DMS79 (cell line): ENCODE measurements at places on chromosomes 16 and 17.

- DNase-seq: no peak
Measured at GRCh38 chr17:63698886-63699637, 863 bp downstream of the LIMD2 start.

- DNase-seq: no peak
Measured at GRCh38 chr17:42519546-42520491, 16.2 kb upstream of the NAGLU start.

- DNase-seq: no peak
Measured at GRCh38 chr16:85403693-85404092, 209.4 kb upstream of the GSE1 start.

- DNase-seq: no peak
Measured at GRCh38 chr17:12296209-12296625, 275.5 kb downstream of the MAP2K4 start.

GRCh38 chr17:16449121-16449570 lies 33.8 kb downstream of the TRPV2 start:
- DNase-seq: no peak

- DNase-seq: no peak
Measured at GRCh38 chr17:64281962-64282752, 19.1 kb upstream of the TEX2 start.

DNA sequence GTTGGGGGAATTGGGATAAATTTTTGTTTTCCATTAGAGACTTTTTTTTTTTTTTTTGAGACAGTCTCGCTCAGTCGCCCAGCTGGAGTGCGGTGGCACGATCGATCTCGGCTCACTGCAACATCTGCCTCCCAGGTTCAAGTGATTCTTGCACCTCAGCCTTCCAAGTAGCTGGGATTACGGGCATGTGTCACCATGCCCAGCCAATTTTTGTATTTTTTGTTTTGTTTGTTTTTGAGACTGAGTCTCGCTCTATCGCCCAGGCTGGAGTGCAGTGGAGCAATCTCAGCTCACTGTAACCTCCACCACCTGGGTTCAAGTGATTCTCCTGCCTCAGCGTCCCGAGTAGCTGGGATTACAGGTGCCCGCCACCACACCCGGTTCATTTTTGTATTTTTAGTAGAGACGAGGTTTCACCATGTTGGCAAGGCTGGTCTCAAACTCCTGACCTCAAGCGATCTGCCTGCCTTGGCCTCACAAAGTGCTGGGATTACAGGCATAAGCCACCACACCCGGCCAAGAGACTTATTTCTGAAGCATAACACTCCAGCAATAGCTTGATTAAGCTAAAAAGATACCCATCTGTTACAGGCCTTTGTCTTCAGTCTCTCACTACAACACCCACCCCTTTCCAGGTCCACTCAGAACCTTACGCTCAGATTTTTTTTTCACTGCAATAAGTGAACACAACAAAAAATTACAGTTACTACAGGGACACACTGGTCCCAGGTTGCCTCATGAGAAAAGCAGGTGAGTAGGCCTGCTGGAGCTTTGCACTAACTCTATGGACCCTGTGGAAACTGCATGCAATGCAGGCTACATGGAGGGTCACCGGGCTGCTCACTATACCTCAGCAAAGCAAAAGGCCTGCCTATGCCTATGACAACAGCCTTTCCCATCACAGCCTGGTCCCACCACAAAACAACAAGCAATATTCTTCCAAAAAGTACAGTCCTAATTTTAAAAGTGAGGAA lies 34.6 kb downstream of the KANSL1 start:
- DNase-seq: peak; percentile 45

DNA sequence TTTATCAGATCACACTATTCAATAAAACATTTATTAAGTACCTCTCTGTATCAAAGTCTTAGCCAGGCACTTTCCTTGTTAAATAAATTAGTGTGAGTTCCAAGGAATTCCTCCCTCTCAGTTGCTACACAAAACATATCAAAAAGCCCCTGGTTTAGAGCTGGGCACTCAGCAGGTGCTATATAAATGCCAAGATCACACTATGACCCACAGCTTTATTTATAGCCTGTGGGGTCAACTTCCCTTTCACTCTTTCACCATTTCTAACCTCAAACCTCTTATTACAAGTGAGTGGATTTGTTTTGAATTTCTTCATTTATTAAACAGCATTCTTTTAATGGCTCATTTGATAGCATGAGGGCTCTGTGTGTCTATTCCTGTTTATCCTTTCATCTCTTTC lies 112.6 kb upstream of the MPHOSPH6 start:
- DNase-seq: no peak

DNA sequence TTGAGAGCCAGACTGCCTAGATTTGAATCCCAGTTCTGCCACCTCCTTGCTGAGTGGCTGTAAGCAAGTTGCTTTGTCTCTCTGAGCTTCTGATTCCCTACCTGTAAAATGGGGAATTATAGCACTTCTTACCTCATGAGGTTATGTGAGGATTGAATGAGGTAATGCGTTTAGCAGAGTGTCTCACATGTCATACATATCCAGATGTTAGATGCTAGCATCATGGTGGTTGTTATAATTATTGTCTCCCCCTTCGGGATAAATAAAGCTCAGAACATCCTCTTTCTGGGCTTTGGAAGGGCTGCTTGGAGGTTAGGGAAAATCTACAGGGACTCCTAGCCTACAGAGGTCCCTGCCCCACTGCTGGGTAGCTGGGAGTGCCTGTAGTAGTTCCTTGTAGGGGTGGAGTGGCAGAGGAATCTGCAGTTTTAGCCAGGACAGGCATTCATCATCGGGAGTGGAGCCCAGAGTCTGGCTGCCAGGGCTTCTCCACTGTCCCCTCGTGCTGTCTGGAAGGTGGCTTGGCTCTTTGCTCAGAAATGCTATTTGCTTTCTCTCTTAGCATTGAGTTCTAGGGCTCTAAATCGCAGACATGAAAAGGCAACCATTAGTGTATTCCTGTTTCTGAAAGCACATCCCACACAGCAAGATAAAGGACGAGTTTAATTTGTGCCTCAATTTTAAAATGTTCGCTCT lies 137.9 kb upstream of the CACNG3 start:
- DNase-seq: no peak

GRCh38 chr16:9625122-9625521 lies 533.7 kb downstream of the HAPSTR1 start:
- peak; percentile 4 for DNase-seq
